ENCODE measurements at places on chromosomes 5 and 9.

DNA sequence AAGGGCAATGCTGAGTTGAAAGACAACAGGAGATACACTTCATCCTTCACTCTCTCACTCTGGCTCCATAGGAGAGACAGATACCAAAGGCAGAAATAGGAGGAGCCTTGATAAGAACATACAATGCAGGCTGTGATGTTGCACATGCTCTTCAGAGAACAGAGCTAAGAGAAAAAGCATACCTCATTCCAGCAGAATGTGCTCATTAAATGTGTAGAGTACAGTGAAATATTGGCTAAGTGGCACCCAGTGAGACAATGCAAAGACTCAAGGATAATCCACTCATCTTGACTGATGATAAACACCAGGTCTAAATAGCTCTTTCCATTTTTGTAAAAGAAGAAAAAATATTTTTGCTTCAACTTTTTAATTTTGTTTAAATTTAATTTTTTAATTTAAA is 139.7 kb downstream of the OR2K2 start:
- no peak for DNase-seq

- DNase-seq, result no peak
Measured at GRCh38 chr9:121500165-121500478, 478 bp upstream of the GGTA1 start.

GRCh38 chr9:36396985-36397384 is 3.1 kb downstream of the RNF38 start:
- peak; percentile 31 for DNase-seq

DNA sequence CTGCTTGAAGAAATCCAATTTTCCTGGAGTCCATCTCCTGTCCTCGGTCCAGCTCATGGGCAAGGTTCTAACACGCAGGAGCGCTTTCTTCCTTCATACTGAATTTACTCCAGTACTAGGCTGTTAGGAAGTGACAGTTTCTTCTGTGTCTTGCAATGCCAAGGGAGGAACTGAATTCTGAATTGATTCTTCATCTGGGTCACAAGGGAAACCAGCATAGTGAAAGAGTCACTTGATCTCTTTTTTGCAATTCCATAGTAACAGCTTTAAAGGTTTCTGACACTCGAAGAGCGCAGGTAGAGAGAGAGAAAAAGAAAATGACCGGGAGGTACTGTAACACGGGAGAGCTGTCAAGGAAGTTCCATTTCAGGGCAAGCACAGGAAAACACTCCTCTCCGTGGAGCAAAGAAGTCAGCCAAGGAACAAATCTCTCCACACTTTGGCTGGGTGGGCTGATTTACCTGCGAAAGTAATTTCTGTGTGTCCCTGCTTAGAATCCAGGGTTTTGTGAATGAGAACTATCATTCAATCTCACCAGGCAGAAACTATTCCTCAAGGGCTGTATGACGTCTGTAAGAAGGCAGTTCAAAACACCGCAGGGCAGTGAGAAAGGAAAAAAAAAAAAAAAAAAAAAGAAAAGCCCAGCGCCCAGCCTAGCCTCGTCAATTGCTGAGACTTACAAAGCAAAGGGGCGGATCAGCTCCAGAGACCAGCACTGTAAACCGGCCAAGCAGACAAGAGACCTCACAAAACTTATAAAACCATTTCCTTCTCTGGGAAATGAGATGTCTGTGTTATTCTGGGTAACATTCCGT is 617.8 kb downstream of the PDE4D start:
- peak; percentile 23 for DNase-seq

DNA sequence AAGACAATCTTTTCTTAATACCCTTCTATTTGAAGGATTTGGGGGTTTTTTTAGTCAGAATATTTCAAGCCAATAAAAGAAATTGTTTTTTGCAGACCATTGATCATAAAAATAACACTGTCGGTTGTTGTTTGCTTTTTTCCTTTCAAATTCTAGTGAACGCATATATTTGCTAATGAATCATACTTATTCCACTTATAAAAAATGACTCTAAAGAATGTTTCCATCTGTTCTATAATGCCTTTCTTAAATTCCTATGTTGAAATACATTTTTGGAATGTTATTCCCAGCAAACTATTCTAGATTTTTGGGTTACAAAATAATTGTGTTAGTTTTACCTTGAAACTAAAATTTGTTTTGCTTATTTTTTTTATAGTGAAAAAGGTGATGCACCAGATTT is 32.2 kb downstream of the CWC27 start:
- peak; percentile 34 for DNase-seq

DNA sequence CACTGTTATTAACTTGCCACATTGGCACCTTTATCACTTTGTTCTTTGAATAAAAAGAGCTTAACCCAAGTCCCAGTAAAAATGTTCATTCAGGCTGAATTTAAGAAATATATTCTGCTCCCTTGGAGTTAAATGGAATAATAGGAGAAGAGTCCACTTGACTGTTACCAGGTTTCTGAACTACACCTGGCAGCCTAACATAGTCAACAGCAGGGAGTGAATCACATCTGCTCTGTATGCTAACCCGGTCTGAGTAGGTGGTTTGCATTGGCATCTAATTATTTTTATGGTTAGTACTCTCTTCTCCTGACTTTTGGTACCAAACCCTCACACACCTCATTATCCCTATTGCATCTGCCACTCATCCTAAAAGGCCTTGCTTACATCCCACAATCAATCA is 86.7 kb downstream of the STK32A start:
- DNase-seq, result no peak

DNA sequence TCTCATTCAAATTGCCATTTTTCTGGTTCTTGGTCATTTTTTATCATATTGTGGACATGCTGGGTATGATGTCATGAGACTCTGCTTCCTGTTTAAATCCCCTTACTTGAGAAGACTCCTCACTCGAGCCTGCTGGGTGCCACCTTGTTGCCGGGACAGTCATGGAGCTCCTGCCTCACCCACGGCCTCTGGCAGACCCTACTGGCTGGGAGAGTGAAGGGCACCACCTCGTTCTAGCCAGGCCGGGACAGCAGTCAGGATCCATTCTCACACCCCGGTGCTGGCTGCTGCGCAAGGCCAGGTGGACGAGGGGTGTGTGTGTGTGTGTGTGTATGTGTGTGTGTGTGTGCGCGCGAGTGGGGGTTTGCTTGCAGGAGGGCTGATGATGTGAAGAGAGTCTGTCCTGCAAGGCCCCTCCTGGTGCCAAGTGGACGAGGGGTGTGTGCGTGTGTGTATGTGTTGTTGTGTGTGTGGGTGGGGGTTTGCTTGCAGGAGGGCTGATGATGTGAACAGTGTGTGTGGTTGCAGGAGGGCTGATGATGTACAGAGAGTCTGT is 4.4 kb downstream of the CEP72 start:
- DNase-seq, result no peak

GRCh38 chr9:134040781-134041648 is 15.7 kb downstream of the BRD3OS start:
- DNase-seq, result no peak

- peak; percentile 83 for DNase-seq
Measured at GRCh38 chr9:4258320-4259090, 41.4 kb downstream of the GLIS3 start.

DNA sequence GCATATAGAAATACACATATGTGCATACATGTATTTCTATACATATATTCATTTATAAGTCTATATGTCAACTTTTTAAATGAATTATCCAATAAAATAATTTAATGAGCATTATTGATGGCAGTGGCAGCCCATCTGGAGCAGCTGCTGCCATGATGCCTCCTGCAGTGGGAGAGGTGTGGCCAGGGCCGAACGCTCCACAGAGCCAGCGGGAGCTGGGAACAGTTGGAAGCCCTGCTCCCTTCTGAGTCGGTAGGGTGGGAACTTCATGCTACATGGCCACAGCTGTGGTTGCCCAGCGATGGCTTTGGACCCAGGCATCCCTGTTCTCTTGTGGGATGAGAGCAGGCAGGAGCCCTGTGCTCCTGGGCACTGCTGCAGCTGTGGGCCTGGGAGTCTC is 812.4 kb upstream of the CTNND2 start:
- no peak for DNase-seq

- no peak for DNase-seq
Measured at GRCh38 chr5:7869474-7870136, 657 bp downstream of the MTRR start.

DNA sequence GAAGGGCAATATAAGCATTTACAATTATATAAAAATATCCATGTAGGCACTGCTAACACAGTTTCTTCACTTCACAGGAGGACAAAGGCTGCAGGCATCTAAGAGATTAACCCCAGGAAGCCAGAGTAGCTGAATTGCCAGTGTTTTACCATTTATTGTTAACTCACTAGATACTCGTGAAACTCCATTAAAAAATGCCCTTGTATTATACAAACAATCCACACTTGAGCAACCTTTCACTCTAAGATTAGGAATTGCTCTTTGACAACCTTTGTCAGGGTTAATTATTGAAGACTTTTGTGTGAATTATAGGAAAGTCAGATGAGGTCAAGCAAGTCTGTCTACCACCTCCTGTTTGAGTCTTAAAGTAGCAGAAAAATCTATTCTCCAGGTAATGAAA is 317.8 kb downstream of the ADGRV1 start:
- no peak for DNase-seq

DNA sequence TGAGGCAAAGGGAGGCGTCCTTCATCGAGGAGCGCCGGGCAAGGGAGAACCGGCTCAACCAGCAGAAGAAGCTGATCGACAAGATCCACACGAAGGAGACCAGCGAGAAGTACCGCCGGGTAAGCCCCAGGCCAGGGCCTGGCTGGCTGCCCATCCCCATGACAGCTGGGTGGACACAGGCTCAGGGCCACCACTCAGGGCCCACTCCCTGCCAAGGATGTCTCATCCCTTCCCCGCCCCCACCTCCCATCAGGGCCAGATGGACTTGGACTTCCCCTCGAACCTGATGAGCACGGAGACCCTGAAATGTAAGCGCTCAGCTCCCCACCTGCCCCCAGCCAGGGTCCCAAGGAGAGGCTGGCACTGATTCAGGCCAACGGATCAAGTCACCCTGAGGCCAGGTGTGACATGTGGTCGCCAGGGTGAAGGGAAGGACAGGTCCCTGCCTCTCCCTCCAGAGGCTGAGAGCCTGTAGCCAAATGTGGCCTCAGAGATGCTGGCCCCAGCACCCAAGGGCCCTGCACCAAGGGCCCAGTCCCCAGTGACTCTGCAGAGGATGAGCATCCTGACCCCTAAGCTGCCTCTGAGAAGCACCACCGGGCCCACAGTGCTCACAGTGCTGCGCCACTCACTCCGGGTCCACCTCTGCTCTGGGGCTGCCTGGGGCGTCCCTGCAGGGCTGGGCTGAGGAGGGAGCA is 3.1 kb upstream of the RABL6 start:
- no peak for DNase-seq

DNA sequence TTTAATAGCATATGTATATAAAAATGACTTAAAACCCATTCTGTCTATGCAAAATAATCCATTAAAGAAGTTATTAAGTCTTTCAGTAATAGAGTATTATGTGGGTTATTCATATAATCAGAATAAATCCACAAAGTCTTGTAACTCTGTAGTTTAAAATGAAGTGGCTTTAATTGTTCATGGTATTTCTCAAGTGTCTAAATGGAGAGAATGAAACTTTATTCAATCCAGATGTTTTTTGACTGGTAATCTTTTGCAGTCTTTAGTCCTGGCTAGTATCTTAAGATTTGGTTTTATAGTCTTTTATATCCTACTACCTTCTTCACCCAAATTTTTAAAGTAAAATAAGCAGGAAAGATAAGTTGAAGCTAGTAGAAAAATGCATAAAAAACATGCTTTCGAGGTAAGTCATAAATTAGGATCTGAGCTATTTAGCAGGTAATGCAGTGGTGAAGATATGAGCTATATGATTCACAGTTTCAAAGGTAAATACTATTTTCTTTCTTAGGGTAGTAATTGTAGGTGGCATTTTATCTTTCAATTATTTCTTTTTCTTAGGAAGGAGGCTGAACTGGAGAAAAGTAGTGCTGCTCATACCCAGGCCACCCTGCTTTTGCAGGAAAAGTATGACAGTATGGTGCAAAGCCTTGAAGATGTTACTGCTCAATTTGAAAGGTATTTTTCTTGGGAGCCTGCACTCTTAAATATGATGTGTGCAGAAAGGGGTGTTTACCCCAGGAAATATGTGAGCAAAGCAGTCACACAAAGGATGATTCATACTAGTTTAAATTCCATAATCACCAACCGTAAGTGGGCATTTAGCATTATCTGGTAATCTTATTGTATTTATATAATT is 17.9 kb downstream of the HMMR start:
- DNase-seq, result peak; percentile 19

DNA sequence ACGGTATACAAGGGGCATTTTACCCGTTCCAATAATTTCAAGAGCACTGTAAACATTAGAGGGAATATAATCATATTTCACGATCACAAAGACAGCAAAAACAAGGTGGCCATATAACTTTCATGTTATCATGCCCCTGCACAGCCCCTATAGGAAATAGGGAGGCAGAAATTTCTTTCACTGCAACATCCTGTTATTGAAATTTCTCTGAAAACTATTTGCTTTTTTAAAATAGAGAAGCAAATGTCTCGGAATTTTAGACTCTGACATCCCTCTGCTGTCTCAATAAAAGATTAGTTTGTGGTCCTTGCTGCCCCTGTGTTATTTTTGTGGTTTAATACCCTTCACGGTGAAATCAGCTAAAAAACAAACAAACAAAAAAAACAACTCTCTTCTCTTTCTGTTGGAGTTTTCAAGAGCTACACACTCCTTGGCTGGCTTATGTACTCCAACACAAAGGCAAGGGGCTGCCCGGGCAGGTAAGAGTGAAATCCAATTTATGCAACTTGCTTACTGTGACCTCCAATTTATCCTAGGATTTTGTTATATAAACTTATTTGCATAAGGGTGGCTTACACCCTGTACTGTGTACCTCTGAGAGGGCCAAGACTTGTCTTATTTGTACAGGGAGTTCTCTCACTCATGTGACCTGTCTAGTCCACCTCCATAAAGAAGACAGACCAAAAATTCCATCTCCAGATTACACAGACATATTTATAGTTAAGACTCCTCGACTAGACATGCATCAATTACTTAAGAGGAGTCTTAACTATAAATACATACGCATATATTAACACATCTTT is 223.6 kb downstream of the MLLT3 start:
- DNase-seq, result no peak

- peak; percentile 91 for DNase-seq
Measured at GRCh38 chr9:121545875-121546423, 46.3 kb upstream of the GGTA1 start.
